ENCODE measurements at places on chromosomes 3 and 15.

- no peak for DNase-seq
Measured at GRCh38 chr3:155748611-155749365, 3.9 kb upstream of the PLCH1 start.

- DNase-seq, result no peak
Measured at GRCh38 chr3:16329826-16330129, 64.8 kb downstream of the OXNAD1 start.

DNA sequence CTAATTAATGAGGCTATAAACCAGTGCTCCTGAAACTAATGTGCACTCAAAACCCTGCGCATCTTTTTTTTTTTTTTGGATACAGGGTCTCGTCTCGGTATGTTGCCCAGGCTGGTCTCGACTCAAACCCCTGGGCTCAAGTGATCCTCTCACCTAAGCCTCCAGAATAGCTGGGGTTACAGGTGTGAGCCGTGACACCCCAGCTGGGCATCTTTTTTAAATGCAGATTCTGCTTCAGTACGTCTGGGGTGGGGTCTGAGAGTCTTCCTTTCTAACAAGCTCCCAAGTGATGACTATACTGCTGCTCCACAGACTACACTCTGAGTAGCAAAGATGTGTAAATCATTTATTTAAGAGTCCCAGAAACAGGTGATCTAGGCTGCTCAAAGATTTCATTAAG, 73.0 kb downstream of the BFSP2 start:
- DNase-seq, result no peak

DNA sequence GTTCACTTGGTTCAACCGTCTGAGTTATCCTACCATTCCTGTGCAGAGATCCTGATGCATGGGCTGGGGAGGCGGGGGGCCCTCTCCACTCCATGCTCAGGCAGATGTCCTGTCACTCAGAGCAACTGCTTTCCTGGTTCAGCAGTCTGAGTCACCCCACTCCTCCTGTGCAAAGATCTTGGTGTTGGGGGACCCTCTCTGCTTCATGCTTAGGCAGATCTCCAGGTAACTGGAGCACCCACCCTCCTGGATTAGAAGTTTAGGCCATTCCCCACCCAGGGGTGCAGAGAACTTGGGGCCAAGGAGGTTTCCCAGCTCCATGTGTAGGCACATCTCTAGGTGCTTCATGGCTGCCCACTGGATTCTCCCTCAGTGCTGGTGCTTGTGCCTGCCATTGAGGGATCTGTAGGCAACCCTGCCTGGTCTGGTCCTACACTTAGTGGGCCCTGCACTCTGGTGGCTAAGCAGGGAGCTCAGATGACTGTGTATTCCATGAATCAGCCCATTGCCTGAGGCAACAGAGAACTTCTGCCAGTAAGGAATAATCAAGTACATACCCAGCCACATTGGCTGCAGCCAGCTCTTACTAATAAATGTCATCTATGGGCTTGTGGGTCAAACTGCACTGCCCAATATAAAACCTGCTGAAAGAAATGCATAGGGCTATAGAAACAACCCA, 465.4 kb upstream of the THBS1 start:
- no peak for DNase-seq

GRCh38 chr3:33037471-33037870, 59.5 kb downstream of the GLB1 start:
- DNase-seq, result no peak

DNA sequence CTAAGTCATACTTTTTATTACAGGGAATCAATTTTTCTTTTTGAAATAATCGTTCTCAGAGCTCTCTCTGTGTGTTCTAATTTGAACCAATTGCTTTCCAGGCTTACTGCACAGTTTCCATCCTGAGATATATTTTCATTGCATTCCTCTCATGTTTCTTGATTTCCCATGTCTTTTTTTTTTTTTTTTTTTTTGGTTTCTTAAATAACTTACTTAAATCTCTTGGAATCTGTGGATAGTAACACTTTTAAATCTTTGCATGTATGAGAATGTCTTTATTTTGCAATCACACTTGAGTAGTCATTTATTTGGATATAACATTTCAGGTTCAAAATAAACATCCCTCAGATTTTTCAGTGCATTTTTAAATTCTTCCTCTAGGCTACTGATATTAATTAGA, 14.5 kb upstream of the ABTB1 start:
- DNase-seq, result no peak

DNA sequence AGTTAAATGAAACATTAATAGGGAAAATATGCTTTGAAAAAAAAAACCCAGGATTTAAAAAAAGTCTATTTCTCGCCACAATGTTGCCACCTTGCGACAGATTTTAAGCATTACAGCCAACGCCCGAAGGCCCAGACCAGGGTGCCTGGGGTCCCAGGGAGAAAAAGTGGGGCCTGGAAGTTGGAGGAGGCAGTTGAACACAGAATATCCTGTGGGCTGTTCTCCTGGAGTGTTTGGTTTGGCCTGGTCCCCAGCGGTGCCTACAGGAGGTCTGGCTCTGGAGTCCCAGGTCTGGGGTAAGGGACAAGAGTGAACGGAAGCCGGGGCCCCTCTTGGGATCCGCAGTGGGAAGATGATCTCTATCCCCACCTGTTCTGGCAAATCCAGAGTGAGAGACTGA, 3.4 kb downstream of the RNU6-1 start:
- DNase-seq, result peak; percentile 57

- no peak for DNase-seq
Measured at GRCh38 chr3:168117059-168117458, 21.3 kb upstream of the GOLIM4 start.

- DNase-seq, result no peak
Measured at GRCh38 chr3:108093616-108094015, 2.8 kb upstream of the CD47 start.

DNA sequence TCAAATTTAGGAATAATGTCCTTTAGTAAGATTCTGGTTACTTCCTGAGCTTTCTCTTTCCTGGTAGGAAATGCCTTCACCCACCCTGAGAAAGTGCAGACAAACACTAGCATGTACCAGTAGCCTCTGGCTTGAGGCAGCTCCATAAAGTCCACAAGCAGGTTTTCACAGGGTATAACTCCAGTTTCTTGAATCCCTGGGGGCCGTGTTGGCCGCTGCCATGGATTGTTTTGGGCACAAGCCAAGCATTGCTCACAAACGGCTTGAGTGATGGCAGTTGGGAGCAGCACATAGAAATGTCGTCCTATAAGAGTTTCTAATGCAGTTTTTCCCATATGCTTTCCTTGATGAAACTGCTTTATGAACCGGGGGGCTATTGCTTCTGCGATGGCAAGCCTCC, 164.1 kb downstream of the STXBP5L start:
- DNase-seq, result no peak

DNA sequence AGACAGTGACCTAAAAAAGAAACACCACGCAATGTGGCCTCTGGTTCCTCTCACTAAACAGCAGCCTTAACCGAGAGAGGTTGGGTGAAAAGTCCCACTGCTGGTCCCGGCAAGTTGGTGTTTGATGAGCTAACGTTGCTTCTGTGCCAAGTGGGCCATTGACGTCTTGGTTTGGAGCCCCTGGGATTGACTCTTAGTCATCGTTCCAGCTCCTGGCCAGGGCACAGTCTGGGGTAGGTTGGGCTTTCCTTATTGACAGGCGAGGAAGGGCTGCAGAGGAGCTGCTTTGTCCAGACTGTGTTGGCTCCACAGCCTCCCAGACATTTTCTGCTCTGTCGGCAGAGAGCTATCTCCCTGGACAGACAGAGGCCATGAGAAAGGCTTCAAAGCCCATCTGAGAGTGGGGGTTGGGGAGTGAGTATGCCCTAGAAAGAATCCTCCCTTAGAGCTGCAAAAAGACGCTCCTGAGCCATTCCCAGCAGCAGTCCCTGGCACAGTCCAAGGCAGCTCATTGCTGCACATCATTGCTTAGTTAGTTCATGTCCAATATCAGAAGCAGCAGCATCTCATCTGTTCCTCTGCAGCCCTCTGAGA, 28.6 kb upstream of the C3orf80 start:
- DNase-seq, result no peak

DNA sequence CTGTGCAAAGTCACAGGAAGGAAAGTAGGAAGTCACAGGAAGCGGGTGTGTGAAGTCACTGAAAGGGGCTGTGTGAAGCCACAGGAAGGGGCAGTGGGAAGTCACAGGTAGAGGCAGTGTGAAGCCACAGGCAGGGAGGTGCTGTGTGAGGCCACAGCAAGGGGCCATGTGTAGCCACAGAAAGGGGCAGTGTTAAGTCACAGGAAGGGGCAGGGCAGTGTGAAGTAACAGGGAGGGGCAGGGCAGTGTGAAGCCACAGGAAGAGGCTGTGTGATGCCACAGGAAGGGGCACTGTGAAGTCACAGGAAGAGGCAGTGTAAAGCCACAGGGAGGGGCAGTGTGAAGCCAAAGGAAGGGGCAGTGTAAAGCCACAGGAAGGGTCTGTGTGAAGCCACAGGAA, 36.5 kb downstream of the GASK1A start:
- peak; percentile 19 for DNase-seq

GRCh38 chr3:196619223-196619622, 20.3 kb upstream of the NRROS start:
- no peak for DNase-seq

GRCh38 chr15:86375733-86376280, 296.1 kb downstream of the AGBL1 start:
- DNase-seq, result no peak

DNA sequence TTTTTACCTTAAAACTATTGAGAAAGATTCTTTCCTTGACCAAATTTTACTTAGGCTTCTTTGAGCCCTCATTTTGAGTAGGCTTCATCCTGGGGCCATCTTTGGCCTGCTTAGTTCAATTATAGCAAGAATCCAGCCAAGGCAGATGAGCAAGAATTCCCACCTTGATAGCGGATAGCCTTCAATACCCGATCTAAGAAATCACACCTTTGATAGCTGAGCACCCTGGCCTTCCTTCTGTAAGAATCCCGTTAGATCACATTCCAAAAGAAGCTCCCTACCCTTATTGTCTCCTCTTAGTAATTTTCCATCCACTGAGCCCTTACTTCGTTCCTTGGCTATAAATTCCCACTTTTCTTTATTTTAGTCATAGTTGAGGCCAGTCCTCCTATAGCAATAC, 275.4 kb upstream of the ROBO1 start:
- no peak for DNase-seq

GRCh38 chr3:42300013-42300412, 34.0 kb upstream of the CCK start:
- DNase-seq, result peak; percentile 25

- no peak for DNase-seq
Measured at GRCh38 chr15:89947385-89947784, 34.6 kb upstream of the ARPIN start.

- no peak for DNase-seq
Measured at GRCh38 chr3:45906681-45907407, 20.5 kb downstream of the CCR9 start.

- DNase-seq, result no peak
Measured at GRCh38 chr3:72335458-72336095, 512.7 kb downstream of the SHQ1 start.

GRCh38 chr15:92813485-92813884, 86.6 kb upstream of the CHD2 start:
- no peak for DNase-seq

GRCh38 chr3:67006460-67006859, 8.4 kb downstream of the KBTBD8 start:
- no peak for DNase-seq

- no peak for DNase-seq
Measured at GRCh38 chr3:16433701-16434151, 79.8 kb downstream of the RFTN1 start.

- no peak for DNase-seq
Measured at GRCh38 chr15:51144021-51144532, 49.4 kb upstream of the TNFAIP8L3 start.

GRCh38 chr3:43707998-43708397, 17.3 kb downstream of the ABHD5 start:
- DNase-seq, result no peak

GRCh38 chr15:63063164-63063756, 20.7 kb downstream of the TPM1 start:
- no peak for DNase-seq

DNA sequence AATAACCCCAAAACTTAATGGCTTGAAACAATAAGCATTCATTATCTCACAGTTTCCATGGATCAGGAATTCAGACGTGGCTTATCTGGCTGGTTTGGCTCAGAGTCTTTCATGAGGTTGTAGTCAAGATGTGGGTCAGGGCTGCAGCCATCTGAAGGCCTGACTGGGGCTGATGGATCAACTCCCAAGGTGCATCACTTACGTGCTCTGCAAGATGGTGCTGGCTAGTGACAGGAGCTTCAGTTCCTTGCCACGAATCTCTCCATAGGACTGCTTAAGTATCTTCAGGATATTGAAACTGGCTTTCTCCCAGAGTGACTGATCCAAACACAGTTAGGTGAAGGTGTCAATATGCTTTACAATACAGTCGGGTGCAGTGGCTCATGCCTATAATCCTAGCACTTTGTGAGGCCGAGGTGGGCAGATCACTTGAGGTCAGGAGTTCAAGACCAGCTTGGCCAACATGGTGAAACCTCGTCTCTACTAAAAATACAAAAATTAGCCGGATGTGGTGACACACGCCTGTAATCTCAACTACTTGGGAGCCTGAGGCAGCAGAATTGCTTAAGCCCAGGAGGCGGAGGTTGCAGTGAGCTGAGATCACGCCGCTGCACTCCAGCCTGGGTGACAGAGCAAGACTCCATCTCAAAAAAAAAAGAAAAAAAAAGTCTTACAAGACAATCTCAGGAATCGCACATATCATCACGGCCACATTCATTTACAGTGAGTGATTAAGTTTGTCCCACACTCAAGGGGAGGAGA, 28.5 kb upstream of the PTPRG start:
- no peak for DNase-seq

GRCh38 chr3:104825116-104825515, 541.6 kb upstream of the ALCAM start:
- no peak for DNase-seq

DNA sequence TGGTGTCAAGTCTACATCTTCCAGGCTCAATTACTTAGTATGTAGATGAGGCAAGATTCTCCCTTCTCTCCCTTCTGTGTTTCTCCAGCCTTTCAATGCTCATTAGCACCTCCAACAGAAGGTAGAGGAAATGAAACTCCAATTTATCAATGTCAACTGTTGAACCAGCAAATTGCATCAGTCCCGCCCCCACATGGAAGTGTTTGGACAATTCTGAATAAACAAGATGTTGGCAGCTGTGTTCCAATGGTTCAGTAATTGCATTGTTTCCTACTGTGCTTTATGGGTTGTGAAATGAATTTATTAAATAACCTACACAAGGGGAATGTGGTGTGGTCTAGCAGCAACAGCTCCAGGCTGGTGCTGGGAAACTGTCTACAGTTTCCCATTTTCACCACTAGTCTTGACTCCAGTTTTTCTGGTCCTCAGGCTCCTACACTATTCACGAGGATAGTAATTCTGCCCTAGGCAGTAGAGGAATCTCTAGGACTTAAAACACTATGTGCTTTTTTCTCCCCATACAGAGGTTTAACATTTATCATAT, 91.9 kb downstream of the MB21D2 start:
- no peak for DNase-seq

GRCh38 chr15:35485411-35485810, 60.6 kb downstream of the DPH6 start:
- no peak for DNase-seq

GRCh38 chr3:141085343-141086070, 34.4 kb downstream of the SPSB4 start:
- no peak for DNase-seq
